ENCODE measurements at places on chromosomes 12 and 14.

GRCh38 chr14:101019541-101019940 is 116.0 kb upstream of the RTL1 start:
- no peak for DNase-seq

GRCh38 chr14:64733321-64733720 is 29.1 kb downstream of the PLEKHG3 start:
- no peak for DNase-seq

DNA sequence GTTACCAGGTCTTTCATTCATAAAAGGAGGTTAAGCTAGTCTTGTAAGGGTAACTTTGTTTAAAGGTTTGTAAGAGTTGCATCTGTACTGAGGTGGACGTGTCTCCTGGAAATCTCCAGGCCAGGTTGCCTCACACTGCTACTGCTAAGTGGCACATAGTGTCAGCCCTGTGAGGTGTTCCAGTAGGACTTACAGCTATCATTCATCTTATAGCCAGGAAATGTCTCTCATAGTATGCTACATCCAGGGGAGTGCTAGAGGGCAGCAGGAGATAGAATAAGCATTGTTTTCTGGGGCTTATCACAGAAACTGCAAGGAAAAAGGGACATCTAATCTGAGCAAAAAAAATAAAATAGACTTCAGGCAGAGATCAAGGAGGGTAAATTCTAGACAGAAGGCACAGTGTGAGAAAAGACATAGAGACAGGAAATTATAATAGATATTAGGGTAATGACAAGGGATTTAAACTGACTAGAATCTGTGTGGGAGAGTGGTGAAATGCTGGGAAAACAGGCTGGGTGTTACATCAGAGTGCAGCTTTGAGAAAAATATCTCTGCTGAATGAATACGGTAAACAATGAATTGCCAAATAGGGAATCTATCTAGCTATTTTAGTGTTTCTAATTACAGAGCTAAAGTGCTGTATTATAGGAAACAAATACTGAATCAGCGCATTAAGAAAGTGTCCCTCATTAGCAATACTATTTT is 205.1 kb upstream of the ABCD2 start:
- no peak for DNase-seq

GRCh38 chr12:104816845-104817503 is 141.1 kb downstream of the SLC41A2 start:
- no peak for DNase-seq

DNA sequence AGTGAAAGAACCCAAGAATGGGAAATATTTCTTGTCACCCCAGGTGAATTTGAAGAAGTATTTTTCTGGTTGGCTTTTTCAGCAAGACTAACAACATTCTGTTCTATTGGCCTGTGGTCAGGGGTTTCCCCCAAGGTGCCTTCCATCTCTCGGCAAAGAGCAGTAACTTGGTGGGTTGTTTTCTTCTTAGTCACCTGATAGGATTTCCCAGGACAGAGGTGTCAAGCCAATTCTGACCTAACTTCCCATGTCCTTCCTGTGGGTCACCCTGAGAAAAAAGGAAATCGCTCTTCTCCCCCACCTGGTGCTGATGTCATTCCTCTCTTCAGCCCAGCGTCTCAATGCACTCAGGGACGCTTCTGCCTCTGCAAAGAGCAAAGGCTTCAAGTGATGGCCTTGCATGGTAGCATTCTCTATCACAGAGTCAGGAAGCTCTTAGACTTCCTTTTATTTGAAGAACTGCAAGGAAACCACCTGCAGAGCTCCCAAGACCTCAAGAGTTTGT is 16.1 kb upstream of the IFNG start:
- DNase-seq, result no peak

DNA sequence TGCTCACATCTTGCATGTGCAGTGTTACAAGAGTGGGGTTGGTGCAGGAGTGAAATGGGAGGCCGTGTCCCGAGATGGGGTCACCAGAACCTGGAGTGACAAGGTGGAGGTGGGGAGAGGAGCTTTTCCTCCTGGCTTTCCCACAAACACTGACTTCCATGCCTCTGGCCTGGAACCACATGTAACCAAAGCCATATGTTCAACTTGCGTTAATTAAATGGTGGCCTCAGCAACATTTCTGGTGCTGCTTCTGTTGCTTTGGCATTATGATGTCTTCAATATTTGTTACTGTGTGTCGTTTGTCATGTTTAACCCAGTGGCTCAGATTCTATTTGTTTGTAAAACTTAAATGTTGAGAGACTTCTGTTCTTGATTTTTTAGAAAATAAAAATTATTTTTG is 110.2 kb downstream of the VCPKMT start:
- no peak for DNase-seq

DNA sequence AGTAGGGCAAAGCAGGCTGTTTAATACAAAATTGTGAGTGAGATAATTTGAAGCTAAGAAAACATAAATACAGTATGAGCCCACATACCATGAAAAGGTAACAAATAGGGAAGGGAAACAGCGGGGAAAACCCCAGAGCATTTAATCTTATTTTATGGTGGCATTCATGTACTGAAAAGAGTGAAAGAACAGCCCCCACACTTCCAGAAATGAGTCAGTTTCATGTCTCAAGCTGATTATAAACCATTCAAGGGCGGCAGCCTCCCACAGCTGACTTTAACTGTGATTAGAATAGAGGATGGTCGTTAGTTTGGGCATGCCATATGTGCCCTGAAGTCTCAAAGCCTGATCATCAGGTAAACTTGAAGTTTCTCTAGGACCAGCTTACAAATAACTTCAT is 64.5 kb downstream of the FOXG1 start:
- DNase-seq, result no peak

DNA sequence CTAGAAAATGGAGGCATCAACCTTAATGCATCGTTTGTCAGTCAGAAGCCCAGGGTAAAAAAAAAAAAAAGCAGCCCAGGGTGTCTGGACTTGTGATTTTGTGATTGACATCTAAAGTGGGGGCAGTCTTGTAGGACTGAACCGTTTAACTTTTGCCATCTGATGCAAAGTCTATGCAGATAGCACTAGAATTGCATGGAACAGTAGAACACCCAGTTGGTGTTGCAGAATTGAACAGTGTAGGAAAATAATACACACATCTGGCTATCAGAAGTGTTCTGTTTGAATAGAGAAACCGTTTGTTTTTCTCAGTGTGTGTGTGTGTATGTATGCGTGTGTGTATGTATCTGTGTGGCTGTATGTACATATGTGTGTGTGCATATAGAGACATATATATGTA is 45.0 kb downstream of the SLCO1A2 start:
- no peak for DNase-seq

GRCh38 chr14:97452314-97452713 is 655.1 kb downstream of the VRK1 start:
- DNase-seq, result no peak

GRCh38 chr14:63418020-63418419 is 99.3 kb upstream of the GPHB5 start:
- no peak for DNase-seq

- DNase-seq, result no peak
These were observed 17.2 kb upstream of the ARID4A start for GRCh38 chr14:58280954-58281787.

- DNase-seq, result no peak
These were observed 230.8 kb downstream of the FOXN3 start for GRCh38 chr14:89185919-89186855.

- DNase-seq, result no peak
These were observed 25.6 kb upstream of the UBC start for GRCh38 chr12:124940143-124940392.

DNA sequence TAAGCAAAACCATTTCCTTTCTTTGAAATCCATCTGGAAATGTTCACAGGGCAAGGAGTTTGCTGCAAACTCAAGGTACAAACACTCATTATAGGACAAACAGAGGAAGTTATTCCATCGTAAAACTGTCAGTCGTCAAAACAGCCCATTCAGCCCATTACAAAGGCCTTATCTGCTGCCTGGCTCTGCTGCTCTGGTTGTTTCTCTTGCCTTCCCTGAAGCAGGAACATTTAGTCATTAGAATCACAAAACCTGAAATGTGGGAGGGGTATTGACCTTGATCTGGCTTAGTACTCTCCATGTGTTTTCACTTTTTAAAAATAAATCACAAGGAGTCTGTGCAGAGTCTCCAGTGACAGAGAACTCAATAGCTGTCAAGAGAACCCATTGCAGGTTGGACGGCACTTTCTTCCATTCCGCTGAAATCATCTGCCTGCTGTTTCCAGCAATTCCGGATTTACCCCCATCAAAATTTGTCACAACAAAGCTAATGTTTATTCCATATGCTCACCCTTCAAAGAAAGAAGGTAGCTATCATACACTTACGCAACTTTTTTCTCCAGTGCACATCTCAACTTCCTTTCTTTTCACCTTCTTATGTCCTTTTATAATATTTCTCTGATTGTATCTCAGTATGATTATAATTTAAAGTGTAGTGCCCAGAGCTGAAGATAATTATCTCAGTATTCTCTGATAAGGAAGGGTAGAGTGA is 24.6 kb upstream of the ITPR2 start:
- DNase-seq, result no peak

- DNase-seq, result no peak
These were observed 236.9 kb upstream of the PLEKHG7 start for GRCh38 chr12:92465786-92466295.

- no peak for DNase-seq
These were observed 220.4 kb upstream of the GARIN6 start for GRCh38 chr12:99427104-99427503.

GRCh38 chr12:40993158-40993557 is 195.0 kb upstream of the PDZRN4 start:
- no peak for DNase-seq

DNA sequence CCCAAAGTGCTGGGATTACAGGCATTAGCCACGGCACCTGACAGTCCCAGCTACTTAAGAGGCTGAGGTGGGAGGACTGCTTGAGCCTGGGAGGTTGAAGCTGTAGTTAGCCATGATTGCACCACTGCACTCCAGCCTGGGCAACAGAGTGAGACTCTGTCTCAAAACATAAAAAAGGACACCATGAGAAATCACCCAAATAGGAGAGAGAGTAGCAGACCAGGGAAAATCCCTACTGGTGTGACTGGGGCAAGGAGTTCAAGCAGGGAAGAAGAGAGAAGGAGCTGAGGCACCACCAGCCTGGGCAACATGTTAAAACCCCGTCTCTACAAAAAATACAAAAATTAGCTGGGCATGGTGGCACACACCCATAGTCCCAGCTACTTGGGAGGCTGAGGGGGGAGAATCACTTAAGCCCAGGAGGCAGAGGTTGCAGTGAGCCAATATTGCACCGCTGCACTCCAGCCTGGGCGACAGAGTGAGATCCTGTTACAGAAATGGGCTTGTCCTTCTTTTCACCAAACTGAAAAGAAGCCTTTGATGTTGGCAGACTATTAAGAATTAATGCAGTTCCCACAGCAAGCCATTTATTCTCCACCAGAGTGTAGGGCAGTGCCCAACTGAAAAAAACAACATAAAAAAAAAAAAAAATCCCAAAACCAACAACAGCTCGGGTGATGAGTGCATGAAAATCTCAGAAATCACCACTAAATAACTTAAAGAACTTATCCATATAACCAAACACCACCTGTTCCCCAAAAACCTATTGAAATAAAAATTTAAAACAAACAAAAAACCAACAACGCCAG is 4.5 kb upstream of the SRSF9 start:
- DNase-seq, result no peak

DNA sequence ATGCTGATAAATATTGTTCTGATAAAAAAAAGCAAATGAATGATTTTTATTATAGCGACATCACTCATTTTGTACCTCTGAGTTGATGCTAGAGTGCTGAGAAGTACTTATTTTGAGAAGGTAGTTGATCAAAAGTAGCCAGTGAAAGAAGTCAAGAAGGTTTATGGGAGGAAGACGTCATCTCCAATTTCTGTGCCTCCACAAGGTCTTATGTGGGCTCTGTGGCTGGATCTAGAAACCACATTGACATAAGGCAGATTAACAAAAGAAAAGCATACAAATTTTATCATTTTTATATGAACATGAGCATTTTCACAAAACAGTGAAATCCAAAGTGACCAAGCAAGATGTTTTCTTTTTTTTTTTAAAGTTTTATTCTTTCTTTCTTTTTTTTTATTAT is 289.5 kb upstream of the FAR2 start:
- DNase-seq, result no peak

GRCh38 chr12:1606021-1606622 is 11.7 kb upstream of the FBXL14 start:
- peak; percentile 95 for DNase-seq

All from right atrium auricular region (tissue), 2 donors.